ENCODE measurements at places on chromosomes 1 and 21.

DNA sequence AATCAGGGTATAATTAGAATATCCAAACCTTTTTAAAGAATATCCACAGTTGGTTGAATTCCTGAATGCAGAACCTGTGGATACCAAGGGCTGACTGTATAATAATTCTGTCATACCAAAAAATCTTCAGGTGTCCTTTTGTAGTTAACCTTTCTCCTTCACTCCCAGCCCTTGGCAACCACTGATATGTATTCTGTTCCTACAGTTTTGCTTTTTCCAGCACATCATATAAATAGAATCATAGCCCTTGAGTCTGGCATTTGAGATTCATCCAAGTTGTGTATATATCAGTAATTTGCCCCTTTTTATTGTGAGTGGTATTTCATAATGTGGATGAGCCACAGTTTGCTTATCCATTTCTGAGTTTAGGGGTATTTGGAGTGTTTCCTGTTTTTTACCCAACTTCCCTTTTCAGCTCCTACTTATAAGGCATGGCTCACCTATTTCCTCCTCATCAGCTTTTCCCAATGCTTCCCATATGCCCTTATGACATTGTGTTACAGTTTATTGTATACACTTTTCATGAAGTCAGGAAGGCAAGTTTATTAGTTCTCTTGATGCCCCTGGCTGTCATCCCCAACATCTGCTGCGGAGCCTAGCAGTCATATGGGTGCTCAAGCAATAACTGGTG is 35.0 kb upstream of the AGO1 start:
- H3K27ac ChIP-seq = no peak overlapping the region
- H3K4me1 ChIP-seq = no peaks in the 10 kb centered on the region
- no peak for DNase-seq
- H3K36me3 ChIP-seq = no peaks in the 10 kb centered on the region

DNA sequence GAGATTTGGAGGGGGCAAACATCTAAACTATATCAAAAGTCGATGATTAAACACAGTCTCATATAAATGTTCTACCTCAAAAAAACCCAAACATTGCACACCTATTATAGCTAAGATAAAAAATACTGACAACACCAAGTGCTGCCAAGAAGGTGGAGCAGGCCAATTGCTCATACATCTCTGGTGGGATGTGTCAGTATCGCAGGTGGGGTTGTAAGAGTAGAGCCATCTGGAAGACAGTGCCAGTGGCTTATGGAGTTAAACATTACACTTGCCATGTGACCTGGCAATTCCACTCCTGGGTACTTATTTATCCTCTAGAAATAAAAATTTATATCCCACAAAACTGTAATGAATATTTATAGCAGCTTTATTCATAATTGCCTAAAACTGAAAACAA is 213.4 kb downstream of the DISC1 start:
- H3K27me3 ChIP-seq = no peaks in the 10 kb centered on the region
- no peak overlapping the region for H3K27ac ChIP-seq
- H3K4me1 ChIP-seq = peaks cover 7% of the 10 kb centered on the region
- H3K4me3 ChIP-seq = no peak overlapping the region

DNA sequence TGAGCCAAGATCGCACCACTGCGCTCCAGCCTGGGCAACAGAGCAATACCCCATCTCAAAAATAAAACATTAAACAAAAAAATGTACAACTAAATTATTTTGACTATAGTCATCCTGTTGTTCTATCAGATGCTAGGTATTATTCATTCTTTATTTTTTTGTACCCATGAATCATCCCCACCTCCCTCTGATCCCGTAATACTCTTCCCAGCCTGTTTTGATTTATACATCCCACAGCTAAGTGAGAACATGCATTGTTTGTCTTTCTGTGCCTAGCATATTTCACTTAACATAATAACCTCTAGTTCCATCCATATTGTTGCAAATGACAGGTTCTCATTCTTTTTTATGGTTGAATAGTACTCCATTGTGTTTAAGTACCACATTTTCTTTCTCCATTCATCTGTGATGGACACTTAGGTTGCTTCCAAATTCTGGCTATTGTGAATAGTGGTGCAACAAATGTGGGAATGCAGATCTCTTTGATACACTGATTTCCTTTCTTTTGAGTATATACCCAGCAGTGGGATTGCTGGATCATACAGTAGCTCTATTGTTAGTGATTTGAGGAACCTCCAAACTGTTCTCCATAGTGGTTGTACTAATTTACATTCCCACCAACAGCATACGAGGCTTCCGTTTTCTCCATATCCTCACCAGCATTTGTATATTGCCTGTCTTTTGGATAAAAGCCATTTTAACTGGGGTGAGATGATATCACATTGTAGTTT is 84.4 kb downstream of the MACF1 start:
- no peak overlapping the region for H3K27ac ChIP-seq
- peaks cover 11% of the 10 kb centered on the region for H3K36me3 ChIP-seq
- H3K4me1 ChIP-seq = no peaks in the 10 kb centered on the region
- DNase-seq = no peak
- no peaks in the 10 kb centered on the region for H3K27me3 ChIP-seq

DNA sequence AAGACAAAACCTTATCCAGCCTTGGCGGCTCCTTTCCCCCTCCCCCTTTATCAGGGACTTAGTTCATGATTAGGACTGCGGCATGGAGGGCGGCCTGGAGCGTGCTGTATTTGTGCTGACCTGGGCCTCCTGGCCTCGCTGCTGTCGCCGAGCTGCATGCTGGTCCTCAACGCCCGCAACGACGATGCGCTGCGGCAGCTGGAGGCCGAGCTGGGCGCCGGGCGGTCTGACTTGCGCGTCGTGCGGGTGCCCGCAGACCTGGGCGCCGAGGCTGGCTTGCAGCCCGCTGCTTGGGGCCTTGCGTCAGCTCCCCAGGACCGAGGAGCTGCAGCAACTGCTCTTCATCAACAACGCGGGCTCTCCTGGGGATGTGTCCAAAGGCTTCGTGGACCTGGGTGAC is 70.9 kb downstream of the TM2D1 start:
- no peaks in the 10 kb centered on the region for H3K27me3 ChIP-seq
- no peaks in the 10 kb centered on the region for H3K36me3 ChIP-seq
- no peak overlapping the region for H3K27ac ChIP-seq

DNA sequence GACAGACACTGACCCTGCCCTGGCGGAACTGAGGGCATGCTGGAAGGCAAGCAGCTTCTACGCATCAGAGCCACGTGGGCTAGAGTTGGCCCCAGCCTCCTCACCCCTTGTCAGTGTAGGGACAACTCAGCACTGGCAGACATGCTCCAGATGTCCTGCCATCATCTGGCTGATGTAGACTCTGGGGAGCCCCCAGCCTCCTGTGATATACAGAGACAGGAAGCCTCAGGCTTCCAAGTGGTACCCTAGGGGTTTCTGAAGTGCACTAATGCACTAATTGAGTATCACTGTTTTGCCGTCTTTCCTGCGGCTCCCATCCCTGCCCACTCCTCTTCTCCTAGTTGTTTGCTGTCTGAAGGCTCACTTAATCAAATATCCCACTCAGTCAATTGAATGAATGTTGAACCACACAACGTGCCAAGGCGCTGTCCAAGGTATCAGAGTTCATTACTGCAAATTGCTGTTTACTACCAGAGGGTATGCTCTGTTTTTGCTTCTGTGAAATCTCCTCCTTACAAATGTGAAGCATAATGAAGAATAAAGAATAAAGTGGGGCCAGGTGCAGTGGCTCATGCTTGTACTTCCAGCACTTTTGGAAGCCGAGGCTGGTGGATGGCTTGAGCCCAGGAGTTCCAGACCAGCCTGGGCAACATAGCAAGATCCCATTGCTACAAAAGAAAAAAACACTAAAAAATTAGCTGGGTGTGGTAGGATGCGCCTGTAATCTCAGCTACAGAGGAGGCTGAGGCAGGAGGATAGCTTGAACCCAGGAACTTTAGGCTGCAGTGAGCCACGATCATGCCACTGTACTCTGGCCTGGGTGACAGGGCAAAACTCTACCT is 76.4 kb upstream of the ZBTB18 start:
- H3K27me3 ChIP-seq = no peaks in the 10 kb centered on the region
- DNase-seq = peak; percentile 18
- H3K4me1 ChIP-seq = no peaks in the 10 kb centered on the region
- H3K36me3 ChIP-seq = no peaks in the 10 kb centered on the region

DNA sequence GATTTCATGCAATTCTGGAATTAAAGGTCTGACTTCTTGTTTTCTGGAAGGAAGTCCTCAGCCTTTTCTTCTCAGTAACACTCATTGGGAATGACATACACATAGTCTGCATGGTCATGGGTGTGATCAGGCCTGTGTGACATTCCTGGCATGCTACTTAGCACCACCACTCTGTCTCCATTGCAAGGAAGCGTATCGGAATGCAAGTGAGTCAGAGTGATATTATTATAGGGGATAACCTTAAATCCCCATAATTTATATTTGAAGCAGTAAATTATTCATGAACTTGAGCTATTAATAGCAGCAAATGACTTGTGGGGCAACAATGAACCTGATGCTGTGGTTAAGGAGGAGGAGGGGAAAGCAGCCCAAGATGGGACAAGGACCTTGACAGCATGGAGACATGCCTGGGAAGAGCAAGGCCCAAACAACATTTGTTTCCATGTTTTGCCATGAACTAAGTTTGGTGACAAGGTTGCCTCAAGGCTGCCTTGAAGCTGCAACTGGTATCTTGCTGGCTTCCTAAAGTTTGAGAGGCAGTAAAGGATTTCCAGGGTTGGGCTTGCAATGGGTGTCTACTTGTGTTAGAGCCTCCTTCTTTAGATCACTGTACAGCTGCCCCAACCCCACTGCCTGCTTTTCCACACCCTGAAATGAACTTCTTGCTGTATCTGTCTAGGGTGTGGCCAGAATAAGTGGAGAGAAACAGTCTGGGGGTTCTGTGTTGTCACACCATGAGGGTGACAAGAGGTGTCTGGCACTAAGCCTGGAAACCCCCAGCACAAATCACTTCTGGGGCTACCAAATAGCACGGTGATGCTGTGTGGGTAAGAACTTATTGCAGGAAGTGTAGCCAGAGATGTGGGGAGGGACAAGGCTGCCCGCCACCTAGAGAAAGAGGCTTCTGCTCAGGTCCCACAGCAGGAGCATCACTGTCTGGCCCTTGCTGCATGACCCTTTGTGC is 4.6 kb downstream of the MAB21L3 start:
- H3K36me3 ChIP-seq = no peaks in the 10 kb centered on the region
- no peaks in the 10 kb centered on the region for H3K27me3 ChIP-seq
- H3K4me3 ChIP-seq = no peak overlapping the region
- H3K27ac ChIP-seq = no peak overlapping the region
- DNase-seq = no peak
- H3K4me1 ChIP-seq = peaks cover 13% of the 10 kb centered on the region

DNA sequence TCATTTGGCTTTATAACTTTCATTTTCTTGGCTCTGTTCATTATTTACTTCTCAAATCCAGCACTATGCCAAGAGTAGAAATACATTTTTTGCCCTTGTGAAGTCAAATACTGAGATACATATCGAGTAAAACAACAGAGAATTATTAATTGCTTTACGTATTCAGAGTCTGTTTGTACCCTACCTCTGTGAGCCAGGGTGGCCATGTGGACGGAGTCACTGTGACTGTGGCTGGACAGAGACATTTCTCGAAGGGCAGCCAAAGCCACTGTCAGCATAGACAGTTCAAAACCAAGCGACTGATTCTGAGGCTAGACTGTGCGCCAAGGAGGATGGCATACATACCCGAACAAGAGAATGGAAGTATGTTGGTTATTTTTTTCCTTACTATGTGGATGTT is 391.0 kb upstream of the PROX1 start:
- no peak overlapping the region for H3K4me3 ChIP-seq
- no peaks in the 10 kb centered on the region for H3K36me3 ChIP-seq
- DNase-seq = no peak
- H3K27ac ChIP-seq = no peak overlapping the region
- H3K27me3 ChIP-seq = no peaks in the 10 kb centered on the region

DNA sequence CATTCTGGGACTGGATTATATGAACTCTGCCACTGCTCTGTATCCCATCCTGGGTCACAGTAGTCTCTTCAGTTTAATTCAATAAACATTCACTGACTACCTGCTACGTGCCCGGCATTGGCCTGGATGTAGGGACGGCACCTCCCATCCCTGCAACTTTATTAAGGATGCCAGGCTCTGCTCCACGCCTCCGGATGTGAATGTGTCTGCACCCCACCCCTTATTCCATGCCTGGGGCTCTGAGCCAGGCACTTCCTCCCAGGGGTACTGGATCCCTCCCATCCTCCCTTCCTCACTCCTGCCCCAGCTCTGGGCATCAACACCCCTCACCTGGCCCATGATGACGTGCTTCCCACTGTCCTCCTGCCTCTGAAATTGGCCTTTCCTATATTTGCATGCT is 53.7 kb downstream of the KCNN3 start:
- no peaks in the 10 kb centered on the region for H3K4me1 ChIP-seq
- peaks cover 4% of the 10 kb centered on the region for H3K36me3 ChIP-seq
- DNase-seq = no peak
- no peak overlapping the region for H3K27ac ChIP-seq
- no peaks in the 10 kb centered on the region for H3K27me3 ChIP-seq

GRCh38 chr21:31418377-31419001 is 74.4 kb upstream of the TIAM1 start:
- H3K4me3 ChIP-seq = no peak overlapping the region
- H3K27ac ChIP-seq = no peak overlapping the region
- no peaks in the 10 kb centered on the region for H3K4me1 ChIP-seq

- peak; percentile 28 for DNase-seq
- no peaks in the 10 kb centered on the region for H3K27me3 ChIP-seq
- no peak overlapping the region for H3K27ac ChIP-seq
- no peaks in the 10 kb centered on the region for H3K4me1 ChIP-seq
- no peak overlapping the region for H3K4me3 ChIP-seq
These were observed 18.6 kb upstream of the PTPRF start for GRCh38 chr1:43512133-43512532.

DNA sequence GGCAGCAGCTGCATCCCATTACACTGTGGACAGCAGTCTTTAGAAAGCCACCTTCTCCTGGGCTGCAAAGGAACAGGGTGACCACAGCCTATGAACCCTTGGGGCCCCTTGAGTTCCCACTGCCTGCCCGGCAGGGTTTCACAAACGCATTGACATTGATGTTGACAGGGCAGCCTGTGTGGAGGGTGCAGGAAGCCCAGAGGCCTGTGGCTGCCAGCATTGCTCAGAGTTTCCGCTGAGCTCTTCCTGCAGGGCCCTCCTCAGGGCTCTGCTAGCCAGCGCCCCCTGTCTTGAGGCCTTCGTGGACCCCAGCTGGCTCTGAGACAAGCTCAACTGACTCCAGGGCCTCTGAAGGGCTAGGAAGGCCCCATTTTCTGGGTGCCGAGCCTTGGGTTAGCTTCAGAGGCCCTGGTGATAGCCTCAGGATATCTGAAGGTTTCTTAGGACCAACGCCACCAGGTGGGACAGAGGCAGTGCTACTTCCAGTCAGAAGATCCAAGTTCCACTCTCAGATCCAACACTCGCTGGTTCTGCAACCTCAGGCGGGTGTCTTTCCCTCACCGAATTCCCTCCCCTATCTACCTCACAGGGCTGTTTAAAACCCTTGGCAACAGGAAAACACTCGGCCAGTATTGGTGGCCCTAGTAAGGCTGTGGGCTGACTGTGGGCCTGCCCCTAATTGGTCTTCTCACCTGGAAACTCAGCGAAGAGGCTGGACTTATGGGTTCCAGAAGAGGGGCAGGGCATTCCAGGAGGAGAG is 27.2 kb upstream of the EPS8L3 start:
- no peaks in the 10 kb centered on the region for H3K36me3 ChIP-seq
- H3K27ac ChIP-seq = no peak overlapping the region
- H3K4me3 ChIP-seq = no peak overlapping the region
- H3K27me3 ChIP-seq = no peaks in the 10 kb centered on the region
- DNase-seq = peak; percentile 45

GRCh38 chr1:153339802-153340201 is 8.8 kb downstream of the PGLYRP4 start:
- no peak overlapping the region for H3K4me3 ChIP-seq
- H3K27me3 ChIP-seq = no peaks in the 10 kb centered on the region
- H3K27ac ChIP-seq = no peak overlapping the region
- peaks cover 13% of the 10 kb centered on the region for H3K4me1 ChIP-seq
- DNase-seq = no peak

All from small intestine (tissue), 16 donors.